Activated B cell treated with CpG ODN at 0.5 μM for 24 hours (primary cell): ENCODE measurements at places on chromosomes 1 and 21. TPM values are rescaled to one million over a fixed set of nuclear protein-coding genes. Genes with fewer than 3 reads are reported as not detected.

- DNase-seq, result no peak
- H3K27ac ChIP-seq, result no peak overlapping the region
- H3K4me1 ChIP-seq, result no peaks in the 10 kb centered on the region
- H3K36me3 ChIP-seq, result no peaks in the 10 kb centered on the region
- H3K4me3 ChIP-seq, result no peak overlapping the region
Observed at GRCh38 chr1:237590386-237590785, 300.3 kb downstream of the ZP4 start.

DNA sequence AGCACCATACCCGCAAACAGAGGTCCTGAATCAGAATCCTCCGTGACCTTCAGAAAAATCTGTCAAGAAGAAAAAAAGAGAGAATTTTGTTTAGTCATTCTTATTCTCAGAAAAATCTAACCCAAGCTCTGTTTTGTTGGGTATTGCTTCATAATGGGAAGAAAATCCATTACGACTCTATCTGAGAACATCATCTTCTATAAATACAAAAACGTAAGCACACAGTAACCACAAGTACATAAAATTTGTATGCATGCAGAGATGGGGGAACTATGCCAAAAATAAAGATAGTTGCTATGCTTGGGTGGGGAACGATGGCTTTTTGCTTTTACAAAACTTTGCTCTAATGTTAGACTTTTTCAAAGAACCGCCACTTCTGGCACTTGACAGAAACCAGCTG is 84.2 kb downstream of the ABCA4 start:
- H3K27me3 ChIP-seq, result peaks cover 35% of the 10 kb centered on the region
- DNase-seq, result no peak
- no peak overlapping the region for H3K27ac ChIP-seq
- peaks cover 3% of the 10 kb centered on the region for H3K4me1 ChIP-seq
- no peaks in the 10 kb centered on the region for H3K36me3 ChIP-seq

GRCh38 chr1:119631433-119632102 is 16.5 kb downstream of the ZNF697 start:
- no peaks in the 10 kb centered on the region for H3K36me3 ChIP-seq
- DNase-seq, result no peak
- no peak overlapping the region for H3K4me3 ChIP-seq
- no peaks in the 10 kb centered on the region for H3K4me1 ChIP-seq
- no peak overlapping the region for H3K27ac ChIP-seq

DNA sequence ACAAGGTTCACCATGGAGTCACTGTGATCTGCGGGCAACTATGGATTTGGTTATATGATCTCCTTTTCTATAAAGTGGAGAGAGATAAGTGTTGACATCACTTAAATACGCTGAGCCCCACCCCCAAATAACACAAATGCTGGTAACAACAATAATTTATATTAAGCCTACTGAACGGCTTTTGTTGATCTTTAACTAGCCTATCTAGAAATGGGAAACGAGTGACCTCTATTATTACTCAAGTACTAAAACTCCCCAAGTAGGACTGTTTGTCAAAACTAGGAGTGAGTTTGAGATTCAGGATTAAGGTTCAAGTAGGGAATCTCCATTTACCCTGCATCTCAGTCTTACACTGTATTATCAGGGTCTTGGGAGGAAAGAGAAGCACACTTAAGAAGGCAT is 52.2 kb downstream of the MAP3K7CL start:
- H3K4me1 ChIP-seq, result peaks cover 14% of the 10 kb centered on the region
- H3K36me3 ChIP-seq, result no peaks in the 10 kb centered on the region
- H3K27ac ChIP-seq, result no peak overlapping the region
- DNase-seq, result no peak

DNA sequence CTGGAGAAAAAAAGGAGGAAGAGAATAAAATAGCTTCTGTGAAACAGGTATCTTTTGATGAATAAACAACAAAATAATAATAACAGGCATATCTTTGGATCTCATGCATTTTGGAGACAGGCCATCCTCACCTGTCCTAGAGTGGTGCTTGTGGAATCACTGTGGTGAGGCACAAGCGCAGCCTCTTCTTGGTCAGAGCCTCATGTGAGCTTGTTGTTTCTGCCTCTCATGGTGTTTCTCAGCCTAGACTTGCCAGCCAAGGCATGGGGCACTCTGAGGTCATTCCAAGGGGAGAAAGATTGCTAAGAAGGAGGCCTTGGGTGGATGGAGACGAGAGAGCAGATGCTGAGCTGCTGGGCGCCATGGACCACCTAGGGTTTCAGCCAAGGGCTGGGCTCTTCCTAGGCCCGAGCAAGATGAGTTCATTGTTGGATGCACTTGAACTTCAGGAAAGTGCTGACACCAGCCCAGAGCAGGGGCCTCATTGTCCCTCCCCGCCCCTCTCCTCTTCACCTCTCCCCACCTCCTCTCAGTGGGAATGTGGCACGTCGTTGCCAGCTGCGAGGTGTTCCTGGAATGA is 49.5 kb downstream of the ATP5PO start:
- no peak overlapping the region for H3K27ac ChIP-seq
- no peaks in the 10 kb centered on the region for H3K36me3 ChIP-seq
- no peak for DNase-seq
- H3K4me1 ChIP-seq, result no peaks in the 10 kb centered on the region

DNA sequence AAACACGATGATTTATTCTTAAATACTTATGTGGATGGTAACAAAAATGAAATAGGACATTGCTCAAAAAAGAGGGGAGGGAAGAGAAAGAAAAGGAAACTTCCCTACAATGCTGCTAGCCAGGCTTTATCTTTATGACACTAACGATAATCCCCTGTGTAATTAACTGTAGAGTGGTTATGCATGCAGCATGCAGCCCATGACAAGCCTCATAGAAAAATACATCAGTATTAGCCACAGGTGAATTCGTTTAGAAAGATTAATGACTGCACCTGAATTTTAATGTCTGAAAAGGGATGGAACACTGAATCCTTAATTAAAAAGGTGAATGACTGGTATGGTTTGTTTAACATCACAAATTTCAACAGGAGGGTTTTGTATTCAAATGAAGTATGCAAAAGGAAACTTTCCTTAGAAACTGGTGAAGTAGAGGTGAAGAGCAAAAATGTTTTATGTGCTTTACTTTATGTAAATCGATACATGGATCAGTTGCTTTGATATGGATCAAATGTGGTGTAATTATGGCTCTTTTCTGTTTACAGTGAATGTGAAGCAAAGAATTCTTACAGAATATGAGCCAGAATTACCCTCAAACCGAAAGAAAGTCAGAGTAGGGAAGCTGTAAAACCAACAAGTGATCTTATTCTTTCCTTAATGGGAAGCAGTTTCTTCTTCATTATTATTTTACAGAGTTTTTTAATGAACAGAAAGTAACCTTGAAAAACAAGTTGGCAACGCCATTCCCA is 569.6 kb upstream of the ADGRL2 start:
- DNase-seq, result no peak
- no peaks in the 10 kb centered on the region for H3K27me3 ChIP-seq
- no peaks in the 10 kb centered on the region for H3K36me3 ChIP-seq
- no peak overlapping the region for H3K4me3 ChIP-seq
- H3K27ac ChIP-seq, result no peak overlapping the region

DNA sequence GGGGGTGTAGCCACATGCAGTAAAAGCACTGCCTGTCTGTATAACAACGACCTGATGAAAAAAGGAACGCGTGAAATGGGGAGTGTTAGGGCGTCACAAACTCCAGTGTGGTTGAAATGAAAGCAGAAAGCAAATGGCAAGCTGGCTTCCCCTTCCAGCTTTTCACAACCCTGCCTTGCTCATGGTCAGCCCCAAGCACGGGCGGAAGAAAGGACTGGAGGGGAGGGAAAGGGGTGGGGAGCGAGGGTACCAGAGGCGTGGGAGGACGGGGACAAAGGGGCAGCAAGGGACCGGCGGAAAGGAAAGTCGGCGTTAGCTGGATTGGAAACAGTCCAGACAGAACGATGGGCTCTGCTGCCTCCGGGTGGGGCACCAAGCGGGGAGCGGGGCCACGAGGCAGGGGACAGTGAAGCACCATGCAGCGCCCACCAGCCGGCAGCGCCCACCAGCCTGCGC is 9.6 kb downstream of the VPS26C start:
- H3K27ac ChIP-seq, result peak overlapping the region; percentile 75
- peak overlapping the region; percentile 87 for H3K4me3 ChIP-seq
- H3K4me1 ChIP-seq, result peaks cover 26% of the 10 kb centered on the region
- no peaks in the 10 kb centered on the region for H3K27me3 ChIP-seq

- no peak for DNase-seq
- H3K4me3 ChIP-seq, result no peak within 1 kb of the TSS
- no peaks in the 10 kb centered on the region for H3K27me3 ChIP-seq
- no peaks in the 10 kb centered on the region for H3K4me1 ChIP-seq
Observed at GRCh38 chr1:48222501-48223242, at the start of gene SLC5A9. Gene SLC5A9, plus strand, starts transcription at chr1:48222716. Its CDS starts 21 bp downstream, at chr1:48222737.

- no peaks in the 10 kb centered on the region for H3K36me3 ChIP-seq
- DNase-seq, result no peak
- H3K4me1 ChIP-seq, result no peaks in the 10 kb centered on the region
- no peak overlapping the region for H3K27ac ChIP-seq
- no peak overlapping the region for H3K4me3 ChIP-seq
Observed at GRCh38 chr1:170146720-170147263, 1.0 kb downstream of the NTMT2 start.

GRCh38 chr1:192998536-192998935 is 60.6 kb downstream of the UCHL5 start:
- DNase-seq, result no peak
- no peaks in the 10 kb centered on the region for H3K27me3 ChIP-seq
- peaks cover 9% of the 10 kb centered on the region for H3K4me1 ChIP-seq
- no peak overlapping the region for H3K27ac ChIP-seq
- peaks cover 41% of the 10 kb centered on the region for H3K36me3 ChIP-seq

- H3K27ac ChIP-seq, result peak overlapping the region; percentile 75
- H3K4me1 ChIP-seq, result peaks cover 31% of the 10 kb centered on the region
- peaks cover 20% of the 10 kb centered on the region for H3K36me3 ChIP-seq
Observed at GRCh38 chr1:153775458-153776327, 486 bp downstream of the SLC27A3 start.

The SAMD13 gene
- 0.18 TPM in 1 of 2 replicates, not detected in the other for total RNA-seq

The CLCA2 gene
- not detected in 2 replicates for total RNA-seq

The RUNX1 gene
- 83.4 and 92.1 TPM in 2 replicates for total RNA-seq
